ENCODE measurements at places on chromosomes 13 and 19.

- DNase-seq = peak; percentile 96
Measured at GRCh38 chr19:46958532-46958931, 61.1 kb upstream of the NPAS1 start.

DNA sequence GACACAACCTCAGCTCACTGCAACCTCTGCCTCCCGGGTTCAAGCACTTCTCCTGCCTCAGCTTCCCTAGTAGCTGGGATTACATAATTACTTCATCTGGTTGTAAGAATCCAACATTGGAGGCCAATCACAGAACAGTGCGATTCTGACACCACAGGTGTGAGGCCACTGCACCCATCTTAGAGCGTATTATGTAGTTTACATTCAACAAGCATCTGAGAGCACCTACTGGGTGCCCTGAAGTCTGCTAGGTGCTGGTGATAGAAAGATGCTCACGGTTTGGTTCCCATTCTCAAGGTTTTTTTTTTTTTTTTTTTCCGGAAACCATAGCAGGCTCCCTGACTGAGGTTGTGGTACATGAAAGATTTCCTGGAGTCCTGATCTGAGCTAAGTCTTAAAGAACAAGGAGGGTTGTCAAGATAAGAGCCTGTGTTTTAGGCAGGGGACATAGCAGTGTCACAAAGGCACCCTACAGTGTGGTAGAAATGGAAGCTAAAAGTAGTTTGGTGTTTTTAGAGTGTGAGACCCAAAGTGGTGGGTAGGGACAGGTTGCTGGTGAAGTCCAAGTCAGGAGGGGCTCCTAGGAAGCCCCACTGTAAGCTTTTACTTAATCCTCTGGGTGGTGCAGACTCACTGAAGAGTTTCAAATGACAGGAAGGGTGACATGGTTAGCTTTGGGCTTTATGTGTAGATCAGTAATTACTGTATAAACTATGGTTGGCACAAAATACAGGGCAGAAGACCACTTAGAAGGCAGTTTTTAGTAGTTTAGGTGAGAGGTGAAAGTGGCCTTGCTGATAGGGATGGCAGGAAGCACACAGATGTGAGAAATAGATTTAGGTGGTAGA, 15.2 kb downstream of the SAE1 start:
- DNase-seq = no peak

DNA sequence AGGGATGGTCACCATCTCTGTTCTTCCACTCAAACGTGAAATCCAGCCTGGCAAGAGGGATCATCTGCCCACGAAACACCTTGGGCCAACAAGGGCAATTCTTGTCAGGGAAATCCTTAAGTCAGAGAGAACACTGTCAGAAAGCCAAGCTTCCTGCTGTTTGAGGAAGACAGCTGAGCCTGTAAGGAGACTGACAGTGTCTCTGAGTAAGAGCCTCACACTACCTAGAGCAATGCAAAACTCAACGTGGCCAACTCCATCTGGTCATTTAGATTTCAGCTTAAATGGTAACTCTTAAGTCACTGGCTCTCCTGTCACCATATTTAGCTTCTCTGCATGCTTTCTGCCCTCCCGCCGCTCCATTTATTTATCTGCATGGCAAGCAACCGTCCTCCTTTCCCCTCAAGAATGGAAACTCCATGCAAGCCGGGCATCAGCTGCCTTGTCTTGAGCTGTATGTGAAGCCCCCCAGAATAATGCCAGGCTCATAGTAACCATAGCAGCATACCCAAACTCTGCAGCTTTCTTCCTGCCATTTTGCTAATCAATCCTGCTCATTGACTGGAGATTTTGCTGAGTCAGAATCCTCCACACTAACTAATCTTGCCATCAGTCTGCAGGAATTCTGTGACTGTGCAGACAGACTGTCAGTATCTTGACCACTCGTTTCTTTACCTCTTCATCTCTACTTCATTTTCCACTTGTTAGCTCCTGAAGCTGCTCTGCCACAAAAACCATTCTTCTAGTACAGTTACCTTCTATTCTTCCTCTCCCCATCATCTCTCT, 159.8 kb downstream of the IRS2 start:
- DNase-seq = no peak

- no peak for DNase-seq
Measured at GRCh38 chr13:26042785-26043184, 9.0 kb downstream of the SHISA2 start.

- no peak for DNase-seq
Measured at GRCh38 chr19:56525214-56525860, 13.4 kb upstream of the ZFP28 start.

DNA sequence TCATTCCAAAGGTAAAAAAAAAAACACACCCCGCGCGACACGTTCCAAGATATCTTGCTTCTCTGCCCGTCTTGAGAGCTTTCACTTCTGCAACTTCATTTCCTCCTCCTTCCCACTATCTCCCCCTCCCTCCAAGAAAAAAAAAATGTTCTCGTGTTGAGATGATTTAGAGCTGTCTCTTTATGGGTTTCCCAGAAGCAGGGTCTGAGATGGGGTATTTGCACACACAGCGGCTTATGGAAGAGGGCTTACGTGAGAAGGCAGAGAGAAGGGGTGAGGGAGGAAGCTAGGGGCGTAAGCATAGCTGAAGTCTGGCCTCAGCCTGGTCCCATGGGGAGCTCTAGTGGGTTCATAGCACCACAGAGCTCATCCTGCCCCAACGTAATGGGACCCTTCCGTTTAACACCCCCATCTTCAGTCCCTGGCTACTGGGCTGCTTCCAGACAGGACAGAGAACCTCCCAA, 31.3 kb upstream of the USE1 start:
- no peak for DNase-seq

DNA sequence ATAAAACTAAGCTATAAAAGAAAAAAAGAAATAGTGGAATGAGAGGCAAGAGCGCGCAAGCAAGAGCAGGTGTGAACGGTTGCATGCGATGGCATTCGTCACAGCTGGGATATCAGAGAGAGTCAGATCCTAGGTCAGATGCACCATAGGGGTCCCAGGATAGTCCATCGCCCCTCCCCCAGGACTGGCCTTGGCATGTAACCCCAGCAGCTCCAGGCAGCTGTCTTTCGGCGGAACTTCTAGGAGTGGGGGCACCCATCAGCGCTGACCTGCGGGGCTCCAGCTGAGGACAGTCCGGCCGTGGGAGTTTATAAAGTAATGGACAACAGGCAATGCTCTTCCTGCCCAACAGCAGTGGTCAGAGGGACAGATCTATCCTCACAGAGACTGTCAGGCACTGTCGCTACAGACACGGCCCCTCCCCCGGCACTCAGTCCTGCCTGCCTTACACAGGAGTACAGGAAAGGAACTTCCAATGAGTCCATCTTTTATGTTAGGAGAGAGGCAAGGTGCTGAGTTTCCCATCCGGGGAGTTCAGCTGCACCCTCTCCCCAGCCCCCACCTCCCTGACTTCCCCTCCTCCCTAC, 1.4 kb downstream of the SIAH3 start:
- DNase-seq = no peak

- DNase-seq = no peak
Measured at GRCh38 chr19:38281811-38282566, 17.6 kb downstream of the SPINT2 start.

- DNase-seq = no peak
Measured at GRCh38 chr13:26878438-26878837, 117.9 kb upstream of the GPR12 start.

GRCh38 chr13:65468628-65469027, 1761.5 kb downstream of the PCDH9 start:
- no peak for DNase-seq

GRCh38 chr19:18091217-18091608, 4.5 kb upstream of the IL12RB1 start:
- DNase-seq = no peak

- no peak for DNase-seq
Measured at GRCh38 chr19:7856679-7857663, 17.2 kb downstream of the PRR36 start.
